ENCODE measurements at places on chromosomes 12 and 14.

- DNase-seq, result no peak
Measured at GRCh38 chr12:108561852-108562347, 496 bp upstream of the ISCU start.

DNA sequence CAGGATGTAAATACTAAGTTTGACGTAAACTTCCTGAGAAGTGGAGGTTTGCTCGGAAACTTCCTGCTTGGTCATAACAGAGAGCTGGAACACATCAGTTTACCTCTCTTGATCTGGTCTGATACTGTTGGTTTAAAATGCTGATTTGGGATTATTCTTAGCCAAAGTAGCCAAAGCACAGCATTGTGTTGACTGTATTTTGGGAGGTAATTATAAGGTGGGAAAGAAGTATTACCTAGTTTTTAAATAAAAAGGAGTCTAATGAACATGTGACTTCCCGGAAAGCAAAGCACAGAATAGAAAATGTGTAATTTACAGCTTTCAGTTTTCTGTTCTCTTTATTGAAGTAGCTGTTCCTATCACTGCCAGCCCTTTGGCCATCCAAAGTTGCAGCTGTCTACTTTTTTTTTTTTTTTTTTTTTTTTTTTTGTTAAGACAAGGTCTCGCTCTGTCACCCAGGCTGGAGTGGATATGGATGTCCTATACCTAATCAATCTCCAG, 52.2 kb upstream of the SRP54 start:
- no peak for DNase-seq

DNA sequence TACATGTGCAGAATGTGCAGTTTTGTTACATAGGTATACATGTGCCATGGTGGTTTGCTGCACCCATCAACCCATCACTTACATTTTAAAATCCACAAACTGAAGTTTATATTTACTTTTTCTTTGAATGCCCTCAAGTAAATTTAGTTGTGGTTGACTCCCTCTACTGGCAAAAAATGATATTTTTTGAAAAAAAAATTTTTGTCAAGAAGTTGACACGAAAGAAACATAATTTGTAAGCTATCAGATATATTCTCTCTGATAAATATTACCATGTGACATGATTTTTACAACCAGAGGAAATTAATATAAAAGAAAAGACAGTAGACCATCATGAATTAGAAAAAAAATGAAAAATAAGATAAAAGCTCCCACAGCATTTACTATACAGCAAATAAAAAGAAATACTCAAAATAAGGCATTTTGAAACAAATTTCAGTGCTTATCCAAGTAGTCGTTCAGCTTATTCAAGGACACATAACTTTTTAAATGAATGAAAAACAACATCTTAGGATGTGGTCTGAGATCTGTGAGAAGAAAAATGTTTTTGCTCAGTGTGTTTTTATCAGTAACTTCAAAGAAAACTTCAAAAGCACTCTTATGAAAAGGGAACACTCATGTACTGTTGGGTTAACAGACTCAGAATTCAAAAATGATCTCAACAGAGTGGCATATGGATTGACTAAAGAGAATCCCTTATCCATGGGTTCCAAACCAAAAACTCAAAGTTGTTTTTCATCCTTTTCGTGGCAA, 30.0 kb upstream of the GRIP1 start:
- DNase-seq, result no peak

DNA sequence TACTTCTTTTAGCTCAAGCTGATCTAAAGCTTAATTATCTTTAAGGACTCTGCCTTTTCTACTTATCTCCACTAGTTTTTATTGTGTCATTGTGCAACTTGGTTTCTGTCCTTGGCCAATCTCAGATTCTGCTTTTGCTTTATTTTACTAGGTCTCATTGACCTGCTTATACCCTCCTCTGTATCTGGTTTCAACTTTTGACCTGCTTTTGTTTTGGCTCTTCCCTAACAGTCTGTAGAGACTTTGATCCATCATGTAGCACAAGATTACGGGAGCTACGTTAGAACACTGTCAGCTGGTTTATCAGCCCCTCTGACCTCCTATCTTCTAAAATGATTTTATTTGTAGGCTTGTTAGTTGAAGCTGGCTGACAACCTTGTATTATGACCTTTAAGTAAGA, 43.6 kb downstream of the ZCRB1 start:
- no peak for DNase-seq

DNA sequence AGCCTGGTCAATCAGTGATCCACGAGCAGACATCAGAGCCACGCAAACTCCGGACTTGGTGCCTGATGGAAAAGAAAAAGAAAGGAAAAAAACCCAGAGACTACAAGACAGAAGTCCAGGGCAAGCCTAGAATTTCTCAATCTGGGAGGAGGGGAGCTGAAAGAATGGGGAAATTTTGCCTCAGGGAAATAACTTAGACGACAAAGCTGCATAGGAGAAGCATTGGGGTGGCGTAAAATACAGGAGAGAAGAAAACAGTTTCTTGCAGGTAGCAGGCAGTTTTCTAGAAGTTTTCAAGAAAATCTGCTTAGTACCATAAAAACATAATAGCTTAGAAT, 2.6 kb upstream of the SLC11A2 start:
- DNase-seq, result no peak

Measured in HuH-7.5 (cell line).